ENCODE measurements at places on chromosomes 12 and 14.

DNA sequence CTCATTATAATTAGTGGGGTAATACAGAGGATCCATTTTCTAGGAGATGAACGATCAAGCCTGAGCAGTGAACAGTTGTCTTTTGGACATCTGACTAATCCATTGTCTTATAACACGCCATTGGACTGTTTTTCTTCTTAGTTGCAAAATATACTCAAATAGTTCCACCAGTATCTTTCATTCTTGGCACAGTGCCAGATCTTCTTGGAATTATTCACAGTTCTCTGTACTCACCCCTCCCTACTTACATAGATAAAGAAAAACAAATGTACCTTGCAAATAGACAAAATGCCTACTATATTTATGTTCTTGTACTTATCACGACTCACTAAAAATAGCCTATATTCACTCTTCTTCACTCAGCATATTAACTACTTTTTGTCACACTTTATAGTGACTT is 3.8 kb downstream of the CBLN3 start:
- no peak for DNase-seq

GRCh38 chr12:72075401-72075800 is 136.8 kb downstream of the TPH2 start:
- DNase-seq: no peak

DNA sequence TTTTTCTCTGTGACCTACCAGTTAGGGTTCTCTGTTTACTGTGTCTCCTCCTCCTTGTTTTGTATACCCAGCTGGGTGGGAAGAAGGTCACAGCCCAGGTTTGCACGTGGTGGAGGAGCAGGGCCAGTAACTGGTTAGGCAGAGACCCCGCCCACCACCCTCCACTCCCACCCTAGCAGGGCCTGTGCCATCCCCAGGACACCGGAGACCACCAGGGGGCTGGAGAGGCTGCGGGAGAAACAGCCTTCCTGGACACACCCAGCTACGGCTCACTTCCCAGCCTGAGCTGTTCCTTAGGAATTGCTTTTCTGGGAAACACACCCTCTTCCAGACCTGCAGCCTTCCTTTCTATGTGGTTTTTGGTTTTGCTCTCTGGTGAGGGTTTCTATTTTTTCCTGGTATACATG is 21.1 kb downstream of the BDKRB2 start:
- no peak for DNase-seq

GRCh38 chr14:22122829-22123560 is 449.4 kb upstream of the OR4E1 start:
- no peak for DNase-seq

DNA sequence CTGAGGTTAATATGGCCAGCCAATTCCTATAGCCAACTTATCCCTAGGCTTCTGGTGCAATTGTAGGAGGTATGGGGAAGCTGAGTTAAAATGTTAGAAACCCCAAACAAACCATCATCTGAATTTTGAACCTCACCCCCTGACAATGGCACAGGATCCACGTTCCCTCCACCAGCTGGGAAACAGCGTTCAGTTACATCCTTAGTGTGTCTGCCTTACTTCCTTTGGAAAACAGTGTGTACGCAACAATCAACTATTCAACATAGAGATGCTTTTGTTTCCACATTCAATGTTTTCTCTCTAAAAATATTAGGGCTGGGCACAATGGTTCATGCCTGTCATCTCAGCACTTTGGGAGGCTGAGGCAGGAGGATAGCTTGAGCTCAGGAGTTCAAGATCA is 203.4 kb downstream of the TTC7B start:
- DNase-seq: no peak
